Thymus (tissue), 14 donors: ENCODE measurements at places on chromosomes 5 and 9. TPM values are rescaled to one million over a fixed set of nuclear protein-coding genes. Genes with fewer than 3 reads are reported as not detected.
A peak's percentile ranks its signal among the peaks of the same experiment; 100 is the strongest.

Gene REEP2
- total RNA-seq = 1.6 TPM

Gene PDGFRB
- 6.0 TPM for total RNA-seq

Gene LCN12
- total RNA-seq = 4.2 TPM

Gene ALG2
- total RNA-seq = 23.2 TPM

Gene GRIA1
- total RNA-seq = 0.14 TPM

Gene CTSL
- total RNA-seq = 117 TPM

DNA sequence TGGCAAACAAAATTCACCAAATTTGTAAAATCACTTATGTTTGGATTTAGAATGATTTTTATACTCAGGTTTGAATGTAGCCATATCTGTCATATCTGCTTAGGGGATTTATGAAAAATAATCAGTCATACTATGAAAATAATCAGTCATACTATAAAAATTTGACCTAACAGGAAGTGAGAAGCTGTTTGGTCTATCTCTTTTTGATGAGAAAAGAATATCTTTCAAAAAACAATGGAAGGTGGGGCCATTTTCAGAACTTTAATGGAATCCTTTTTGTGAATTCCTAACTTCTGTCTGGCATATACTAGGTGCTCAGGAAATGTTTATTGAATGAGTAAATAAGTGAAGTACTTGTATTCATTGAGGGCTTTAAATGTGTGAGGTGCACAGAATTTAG is 70.1 kb downstream of the CWC27 start:
- H3K27ac ChIP-seq = no peak overlapping the region
- DNase-seq = no peak
- no peak overlapping the region for H3K4me3 ChIP-seq
- no peaks in the 10 kb centered on the region for H3K27me3 ChIP-seq
- no peaks in the 10 kb centered on the region for H3K36me3 ChIP-seq

DNA sequence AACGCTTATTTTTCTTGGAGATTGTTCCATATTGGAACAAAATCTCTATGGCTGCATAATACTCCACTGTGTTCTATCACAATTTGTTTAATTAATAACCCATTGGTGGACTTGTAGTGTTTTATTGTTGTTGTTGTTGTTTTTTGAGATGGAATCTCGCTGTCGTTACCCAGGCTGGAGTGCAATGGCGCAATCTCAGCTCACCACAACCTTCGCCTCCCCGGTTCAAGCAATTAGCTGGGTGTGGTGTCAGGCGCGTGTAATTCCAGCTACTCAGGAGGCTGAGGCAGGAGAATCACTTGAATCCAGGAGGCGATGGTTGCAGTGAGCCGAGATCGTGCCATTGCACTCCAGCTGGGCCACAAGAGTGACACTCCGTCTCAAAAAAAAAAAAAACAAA is 38.7 kb downstream of the SPRY4 start:
- H3K36me3 ChIP-seq = no peaks in the 10 kb centered on the region
- no peak overlapping the region for H3K27ac ChIP-seq
- H3K4me3 ChIP-seq = no peak overlapping the region

DNA sequence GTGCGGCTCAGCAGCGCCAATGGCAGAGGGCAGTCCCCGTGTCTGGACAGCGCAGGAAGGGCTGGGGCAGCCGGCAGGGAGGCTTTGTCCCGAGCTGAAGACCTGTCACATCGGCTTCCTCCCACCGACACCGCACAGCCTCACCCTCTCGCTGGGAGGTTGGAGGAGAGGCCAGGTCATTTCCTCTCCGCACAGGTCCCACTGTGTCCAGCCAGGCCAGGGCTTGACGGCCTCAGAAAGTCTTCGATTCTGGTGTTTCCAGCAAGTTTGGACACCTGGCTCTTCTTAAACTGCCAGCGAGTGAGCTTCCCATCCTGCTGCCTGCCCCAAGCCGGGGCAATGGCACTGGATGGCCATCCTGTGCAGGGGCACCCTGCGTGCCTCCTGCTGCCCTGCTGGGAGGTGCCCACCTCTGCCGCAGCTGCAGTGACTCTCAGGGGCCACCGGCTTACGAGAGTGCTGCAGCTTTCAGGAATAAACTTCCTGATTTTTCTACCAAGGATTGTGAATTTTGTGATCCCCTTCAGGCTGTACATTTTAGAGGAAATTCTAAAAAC is 33.9 kb downstream of the AHRR start:
- DNase-seq = no peak
- no peak overlapping the region for H3K4me3 ChIP-seq
- H3K36me3 ChIP-seq = no peaks in the 10 kb centered on the region
- no peak overlapping the region for H3K27ac ChIP-seq
- H3K4me1 ChIP-seq = no peaks in the 10 kb centered on the region
- H3K27me3 ChIP-seq = no peaks in the 10 kb centered on the region

GRCh38 chr9:28155067-28155466 is 581.8 kb upstream of the C9orf72 start:
- H3K36me3 ChIP-seq = no peaks in the 10 kb centered on the region
- H3K4me3 ChIP-seq = no peak overlapping the region
- H3K27ac ChIP-seq = no peak overlapping the region
- no peak for DNase-seq

DNA sequence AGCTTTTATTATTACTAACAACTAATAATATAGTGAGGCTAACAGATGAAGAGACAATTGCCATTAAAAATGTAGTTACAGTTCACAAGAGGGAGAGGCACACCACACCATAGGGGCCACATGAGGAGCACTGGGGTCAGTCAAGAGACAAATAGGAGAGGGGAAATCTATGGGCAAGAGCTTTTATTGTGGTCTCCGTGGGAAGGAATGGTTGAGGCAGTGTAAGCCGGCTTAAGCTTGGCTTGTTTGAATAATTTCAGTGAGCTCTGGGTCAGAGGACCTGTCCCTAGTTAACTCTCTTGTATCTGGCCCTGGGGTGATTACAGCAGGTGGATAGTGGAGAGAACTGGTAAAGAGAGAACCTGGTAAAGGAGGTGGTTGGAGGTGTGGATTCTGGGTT is 35.3 kb downstream of the OGN start:
- H3K27ac ChIP-seq = no peak overlapping the region
- no peaks in the 10 kb centered on the region for H3K4me1 ChIP-seq
- H3K36me3 ChIP-seq = peaks cover 6% of the 10 kb centered on the region
- no peaks in the 10 kb centered on the region for H3K27me3 ChIP-seq

- H3K36me3 ChIP-seq = no peaks in the 10 kb centered on the region
- peaks cover 24% of the 10 kb centered on the region for H3K27me3 ChIP-seq
- H3K4me1 ChIP-seq = no peaks in the 10 kb centered on the region
- H3K4me3 ChIP-seq = no peak overlapping the region
Measured at GRCh38 chr5:120464627-120465435, 731 bp downstream of the PRR16 start.

DNA sequence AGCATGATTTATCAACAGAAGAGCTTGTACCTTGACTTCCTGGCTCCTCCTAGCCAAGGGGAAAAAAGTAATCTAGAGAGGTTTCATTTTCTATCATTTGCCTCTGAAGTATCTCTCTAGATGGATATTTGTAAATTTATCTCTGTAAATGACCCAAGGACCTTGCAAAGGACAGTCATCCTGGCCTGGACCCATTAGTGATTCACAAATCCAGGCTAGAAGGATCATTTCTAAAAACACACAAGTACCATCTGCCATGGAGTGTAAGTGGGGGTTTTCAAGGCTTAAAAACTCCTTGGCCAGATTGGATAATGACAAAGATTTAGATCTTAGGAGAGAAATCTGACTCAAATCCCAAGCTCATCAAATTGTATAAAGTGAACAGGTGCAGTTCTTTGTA is 8.1 kb downstream of the TTC23L start:
- no peak for DNase-seq
- H3K4me1 ChIP-seq = no peaks in the 10 kb centered on the region
- no peaks in the 10 kb centered on the region for H3K27me3 ChIP-seq
- no peak overlapping the region for H3K27ac ChIP-seq
- H3K36me3 ChIP-seq = no peaks in the 10 kb centered on the region

DNA sequence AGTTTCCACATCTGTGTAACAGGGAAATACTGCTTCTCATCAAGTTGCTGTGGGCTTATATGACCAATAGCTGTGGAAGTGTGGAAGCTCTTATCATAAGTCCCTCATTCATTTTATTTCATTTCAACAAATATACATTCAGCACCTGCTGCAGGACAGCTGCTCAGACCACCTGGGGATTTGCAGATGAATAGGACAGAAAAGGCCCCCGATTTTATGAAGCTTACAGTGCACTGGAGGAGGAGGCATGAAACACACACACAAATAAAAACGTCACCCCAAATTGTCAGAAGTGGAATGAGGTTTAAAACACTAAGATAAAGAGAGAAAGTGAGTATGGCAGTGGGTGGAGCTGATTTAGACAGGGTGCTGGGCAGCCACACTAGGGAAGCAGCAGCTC is 107.2 kb downstream of the DRD1 start:
- H3K27me3 ChIP-seq = no peaks in the 10 kb centered on the region
- H3K36me3 ChIP-seq = no peaks in the 10 kb centered on the region
- DNase-seq = no peak

- DNase-seq = no peak
- no peak overlapping the region for H3K27ac ChIP-seq
- H3K4me3 ChIP-seq = no peak overlapping the region
- no peaks in the 10 kb centered on the region for H3K27me3 ChIP-seq
- no peaks in the 10 kb centered on the region for H3K36me3 ChIP-seq
Measured at GRCh38 chr9:98755006-98755618, 41.2 kb downstream of the ANKS6 start.

DNA sequence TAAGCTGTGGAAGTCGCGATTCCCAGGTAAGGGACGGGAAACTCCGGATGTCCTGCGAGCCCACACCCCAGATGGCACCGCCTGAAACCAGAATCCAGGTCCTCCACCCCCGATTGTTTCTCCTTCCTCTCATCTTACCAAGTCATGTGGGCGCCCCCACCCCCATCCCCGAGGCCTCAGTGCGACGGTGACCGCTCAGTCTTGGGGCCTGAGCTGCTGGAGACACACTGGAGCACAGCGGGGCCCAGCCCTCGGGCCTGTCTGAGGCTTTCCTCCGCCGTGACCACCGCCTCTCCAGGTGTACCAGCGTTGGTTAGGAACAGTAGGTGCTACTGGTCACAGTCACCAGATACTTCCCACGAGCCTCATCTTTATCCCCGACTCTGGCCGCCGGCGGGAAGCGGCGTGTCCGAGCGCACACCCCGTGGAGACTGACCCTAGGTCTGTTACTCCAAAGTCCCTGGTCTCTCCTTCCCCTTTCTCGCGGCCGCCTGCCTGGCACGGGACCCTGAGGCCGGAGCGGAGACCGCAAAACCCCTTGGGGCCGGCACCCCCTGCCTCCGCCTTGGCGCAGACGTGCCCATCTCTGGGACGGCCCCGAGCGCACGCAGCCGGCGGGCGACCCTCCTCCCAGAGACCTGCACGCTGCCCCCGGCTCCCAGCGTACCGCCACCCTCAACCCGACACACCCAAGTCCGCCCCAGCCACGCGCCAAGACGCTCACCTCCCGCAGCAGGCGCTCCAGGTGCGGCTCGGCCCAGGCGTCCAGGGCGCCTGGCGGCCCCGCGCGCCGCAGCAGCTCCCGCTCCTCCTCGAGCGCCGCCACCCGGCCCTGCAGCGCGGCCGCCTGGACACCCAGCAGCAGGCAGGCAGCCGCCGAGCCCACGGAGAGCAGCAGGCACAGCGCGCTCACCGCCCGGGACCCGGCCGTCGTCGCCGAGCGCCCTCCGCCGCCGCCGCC is 733 bp downstream of the COL23A1 start:
- peak; percentile 15 for DNase-seq
- H3K27me3 ChIP-seq = peaks cover 66% of the 10 kb centered on the region
- H3K27ac ChIP-seq = no peak overlapping the region
- H3K4me1 ChIP-seq = peaks cover 10% of the 10 kb centered on the region
- H3K4me3 ChIP-seq = peak overlapping the region; percentile 52
- H3K36me3 ChIP-seq = no peaks in the 10 kb centered on the region

GRCh38 chr9:71839668-71840067 is 71.3 kb downstream of the ABHD17B start:
- no peaks in the 10 kb centered on the region for H3K27me3 ChIP-seq
- H3K27ac ChIP-seq = no peak overlapping the region
- no peak for DNase-seq
- no peak overlapping the region for H3K4me3 ChIP-seq
- no peaks in the 10 kb centered on the region for H3K36me3 ChIP-seq

DNA sequence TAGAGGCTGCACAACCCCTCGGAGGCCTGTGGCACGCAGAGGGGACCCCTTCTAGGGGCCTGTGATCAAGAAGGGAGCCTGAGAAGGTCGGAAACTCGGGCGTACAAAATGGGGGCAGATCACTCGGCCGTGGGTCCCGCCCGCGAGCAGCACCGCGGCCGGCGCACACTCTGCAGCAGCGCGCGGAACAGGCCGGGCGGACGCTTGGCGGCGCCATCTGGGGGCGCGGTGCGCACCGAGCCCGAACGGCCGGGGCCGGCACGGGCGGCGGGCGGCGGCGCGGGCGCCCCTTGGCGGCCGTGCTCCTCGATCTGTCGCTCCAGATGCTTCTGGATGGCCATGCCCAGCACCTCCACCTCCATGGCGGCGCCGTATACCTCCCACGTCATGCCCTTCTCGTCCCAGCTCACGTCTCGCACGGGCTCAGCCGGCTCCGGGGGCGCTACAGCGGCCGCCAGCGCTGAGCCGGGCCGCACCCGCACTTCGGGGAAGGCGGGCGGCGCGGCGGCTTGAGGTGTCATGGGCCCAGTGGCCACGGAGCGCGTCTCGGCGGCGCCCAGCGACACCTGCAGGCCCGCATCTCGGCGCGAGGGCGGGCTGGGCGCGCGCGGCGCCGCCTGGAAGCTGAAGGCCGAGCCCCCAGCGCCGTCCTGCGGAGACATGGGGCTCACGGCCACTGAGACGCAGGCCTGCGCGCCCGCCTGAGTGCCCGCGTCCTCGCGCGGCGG is 13.1 kb downstream of the GPRIN1 start:
- peaks cover 18% of the 10 kb centered on the region for H3K27me3 ChIP-seq
- H3K4me3 ChIP-seq = peak overlapping the region; percentile 49
- H3K27ac ChIP-seq = no peak overlapping the region
- H3K4me1 ChIP-seq = peaks cover 4% of the 10 kb centered on the region
- peak; percentile 44 for DNase-seq

DNA sequence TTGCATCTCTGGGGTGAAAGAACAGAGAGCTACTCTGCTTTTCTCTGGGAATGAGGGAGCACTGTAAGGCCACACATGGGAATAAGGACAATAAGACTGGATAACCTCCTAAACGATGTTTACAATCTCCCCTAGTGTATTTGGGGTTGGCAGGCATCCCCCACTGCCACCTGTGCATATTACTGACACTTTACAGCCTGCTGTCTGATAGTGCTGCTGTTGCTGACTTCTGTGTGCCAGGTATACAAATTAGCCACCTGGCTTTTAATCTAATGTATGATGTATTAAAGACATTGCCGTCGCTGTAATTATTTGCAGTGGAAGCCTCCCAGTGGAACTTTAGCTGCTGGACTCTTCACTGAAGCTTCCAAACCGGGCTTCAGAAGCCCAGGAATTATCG is 4.4 kb upstream of the SHISAL2B start:
- H3K4me1 ChIP-seq = no peaks in the 10 kb centered on the region
- H3K27me3 ChIP-seq = peaks cover 16% of the 10 kb centered on the region
- DNase-seq = no peak
- H3K36me3 ChIP-seq = no peaks in the 10 kb centered on the region
- no peak overlapping the region for H3K4me3 ChIP-seq
